Transverse colon (tissue), 4 donors: ENCODE measurements at places on chromosomes 11 and 22. TPM values are rescaled to one million over a fixed set of nuclear protein-coding genes. Genes with fewer than 3 reads are reported as not detected.

GRCh38 chr11:114307524-114308203, 11.5 kb downstream of the NNMT start:
- DNase-seq = no peak

GRCh38 chr11:10930972-10931760, 73.3 kb upstream of the ZBED5 start:
- DNase-seq = peak; percentile 70

DNA sequence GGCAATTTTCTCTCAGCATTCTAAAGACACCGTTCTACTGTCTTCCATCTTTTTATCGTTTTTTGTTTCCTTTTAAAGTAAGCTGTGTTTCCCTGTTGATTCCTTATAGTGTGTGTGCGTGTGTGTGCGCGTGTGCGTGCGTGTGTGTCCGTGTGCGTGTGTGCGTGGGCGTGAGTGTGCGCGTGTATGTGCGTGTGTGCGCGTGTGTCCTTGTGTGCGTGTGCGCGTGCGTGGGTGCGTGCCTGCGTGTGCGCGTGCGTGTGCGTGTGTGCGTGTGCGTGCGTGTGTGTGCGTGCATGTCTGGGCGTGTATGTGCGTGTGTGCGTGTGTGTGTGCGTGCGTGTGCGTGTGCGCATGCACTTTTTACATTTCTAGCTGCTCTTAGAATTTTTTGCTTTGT, 1033.7 kb downstream of the BRD1 start:
- DNase-seq = no peak

TMEM151A gene
- 0.75 TPM for total RNA-seq

C11orf91 gene
- total RNA-seq = not detected

SULT4A1 gene
- total RNA-seq = 0.68 TPM

DNA sequence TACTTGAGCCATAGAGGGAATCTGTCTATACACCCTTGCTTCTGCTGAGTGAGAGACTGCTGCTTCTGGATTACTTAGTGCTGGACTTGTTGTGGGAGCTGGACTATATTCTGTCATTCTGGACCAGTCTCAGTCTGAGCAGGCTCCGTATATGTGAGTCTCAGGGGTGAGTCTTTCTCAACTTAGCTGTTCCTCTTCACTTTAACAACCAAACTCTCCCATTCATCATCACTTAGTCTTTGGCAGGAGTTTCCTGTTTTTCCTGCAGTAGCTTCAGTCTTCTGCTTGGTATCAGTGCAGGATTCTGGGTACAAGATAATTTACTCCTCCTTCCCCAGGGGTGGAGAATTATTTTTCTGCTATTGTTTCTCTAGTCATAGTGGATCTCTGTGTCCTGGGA, 779.5 kb downstream of the METTL15 start:
- DNase-seq = no peak

DNA sequence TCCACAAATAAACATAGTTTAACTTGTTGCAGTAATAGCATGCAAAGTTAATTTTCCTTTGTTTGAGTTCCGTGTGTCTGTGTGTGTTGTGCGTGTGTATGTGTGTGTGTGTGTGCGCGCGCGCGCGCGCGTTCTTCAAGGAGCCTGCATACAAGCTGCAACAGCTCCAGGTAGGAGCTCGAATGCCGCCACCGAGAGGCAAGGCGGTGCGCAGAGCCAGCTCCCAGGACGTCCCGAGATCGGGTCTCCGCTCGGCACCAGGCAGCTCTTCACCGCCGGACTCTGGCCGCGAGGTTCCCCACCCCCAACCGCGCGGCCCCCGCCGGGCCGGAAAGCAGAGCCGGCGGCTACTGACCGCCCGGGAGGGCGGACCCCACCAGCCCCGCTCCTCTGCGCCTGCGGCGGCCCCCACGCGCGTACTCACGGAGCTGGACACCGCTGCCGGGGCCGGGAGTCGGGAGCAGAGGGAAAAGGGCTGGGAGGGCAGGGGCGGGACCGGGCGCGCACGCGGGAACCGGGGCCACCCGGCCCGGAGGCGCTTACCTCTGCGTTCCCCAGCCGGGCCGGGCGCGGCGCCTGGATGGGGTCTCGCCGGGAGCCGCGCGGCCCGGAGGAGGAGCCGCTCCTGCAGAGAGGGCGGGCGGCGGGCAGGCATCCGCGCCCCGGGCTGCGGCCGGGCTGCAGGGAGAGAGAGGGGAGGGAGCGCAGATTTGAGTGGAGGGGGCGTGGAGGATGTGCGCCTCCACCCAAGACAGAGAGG, 40.4 kb upstream of the AKIP1 start:
- DNase-seq = peak; percentile 81
